ENCODE measurements at places on chromosomes 6 and 20.

GRCh38 chr20:3976511-3976910, 38.8 kb downstream of the RNF24 start:
- no peak for DNase-seq

DNA sequence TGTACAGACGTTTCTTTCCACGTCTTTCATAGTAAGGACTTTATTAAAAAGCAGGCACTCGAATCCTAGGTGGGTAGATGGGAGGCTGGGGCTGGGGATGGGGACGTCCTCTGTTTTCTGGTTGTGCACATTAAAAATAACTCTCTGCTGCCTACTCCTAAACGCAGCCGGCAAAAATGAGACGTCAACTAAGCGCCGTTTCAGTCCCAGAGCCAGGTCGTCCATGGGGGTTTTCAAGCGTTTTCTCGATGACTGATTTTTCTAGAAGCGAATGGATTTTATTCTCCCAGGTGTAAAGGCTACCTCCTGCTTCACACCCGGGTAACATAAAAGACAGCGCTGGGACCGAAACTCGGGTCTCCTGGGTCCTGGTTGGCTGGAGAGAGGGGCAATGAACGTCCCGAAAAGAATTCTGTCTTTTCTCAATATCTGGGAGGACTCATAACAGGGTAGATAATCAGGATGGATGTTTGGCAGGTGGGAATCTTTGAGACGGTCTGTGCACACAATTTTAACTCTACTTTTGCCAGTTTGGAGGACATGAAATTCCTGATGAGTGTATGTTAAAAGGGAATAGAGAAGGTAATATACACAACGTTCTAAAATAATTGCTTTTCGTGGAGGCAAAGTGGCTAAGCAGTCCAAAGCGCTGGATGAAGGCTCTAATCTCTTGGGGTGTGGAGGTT, 25.2 kb downstream of the GPX6 start:
- no peak for DNase-seq

GRCh38 chr20:20955892-20956291, 150.3 kb downstream of the LINC00237 start:
- DNase-seq, result no peak

DNA sequence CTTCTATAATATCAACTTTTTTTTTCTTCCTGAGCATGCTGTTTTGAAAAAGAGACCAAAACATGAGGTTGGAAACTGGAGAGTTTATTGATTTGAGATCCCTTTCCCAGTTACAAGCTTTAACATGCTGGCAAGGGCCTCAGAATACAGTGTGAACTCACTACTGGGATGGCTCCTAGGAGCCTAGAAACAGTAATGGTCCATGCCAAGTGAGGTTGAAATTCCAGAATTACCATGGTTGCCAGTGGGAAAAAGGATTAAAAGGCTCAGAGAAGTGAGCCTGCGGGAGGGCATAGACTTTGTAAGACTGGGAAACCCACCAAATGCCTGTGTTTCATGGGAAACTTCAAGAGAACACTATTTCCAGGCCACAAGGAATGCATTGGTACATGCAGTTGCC, 28.9 kb upstream of the SLC22A3 start:
- no peak for DNase-seq

DNA sequence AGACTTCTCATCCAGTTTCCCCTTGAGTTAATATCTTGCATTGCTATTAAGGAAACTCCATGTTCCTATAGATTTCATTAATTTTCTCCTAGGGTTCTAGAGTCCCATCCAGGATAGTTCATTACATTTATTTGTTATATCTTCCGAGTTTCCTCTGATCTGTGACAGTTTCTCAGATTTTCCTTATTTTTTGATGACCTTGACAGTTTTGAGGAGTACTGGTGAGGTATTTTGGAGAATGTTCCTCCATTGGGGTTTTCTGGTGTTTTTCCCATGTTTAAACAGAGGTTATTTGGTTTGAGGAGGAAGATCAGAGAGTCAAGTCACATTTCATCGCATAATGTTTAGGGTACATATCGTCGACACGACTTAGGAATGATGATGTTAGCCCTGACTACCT, 67.7 kb downstream of the LAMP5 start:
- DNase-seq, result no peak

- DNase-seq, result peak; percentile 74
These were observed 216.3 kb upstream of the ECI2 start for GRCh38 chr6:4351520-4352321.

- no peak for DNase-seq
These were observed 45.8 kb upstream of the NNAT start for GRCh38 chr20:37475252-37475651.

DNA sequence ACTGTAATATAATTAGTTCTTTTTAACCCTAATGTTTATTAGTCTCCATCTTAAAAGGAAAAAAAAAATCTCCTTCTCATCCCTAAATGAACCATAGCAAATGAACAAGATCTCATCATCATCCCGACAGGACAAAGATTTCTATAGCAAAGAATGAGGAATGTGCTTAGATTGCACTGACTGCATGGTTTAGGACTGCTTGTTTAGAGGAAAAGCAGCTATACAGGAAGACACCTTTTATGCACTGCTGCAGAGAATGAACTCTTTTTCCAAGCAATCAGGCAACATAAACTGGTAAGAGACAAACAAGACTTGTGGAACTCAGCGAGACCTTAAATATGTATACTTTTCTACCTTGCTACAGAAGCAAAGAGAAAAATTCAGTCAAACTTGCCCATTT, 26.8 kb downstream of the CSNK2A1 start:
- DNase-seq, result no peak

GRCh38 chr6:169988769-169989550, 237.5 kb downstream of the ERMARD start:
- DNase-seq, result no peak

- no peak for DNase-seq
These were observed 24.7 kb downstream of the GFOD1 start for GRCh38 chr6:13462458-13463327.

GRCh38 chr6:21836277-21836676, 242.7 kb downstream of the SOX4 start:
- no peak for DNase-seq

GRCh38 chr6:41687501-41688175, 47.8 kb downstream of the TFEB start:
- no peak for DNase-seq

DNA sequence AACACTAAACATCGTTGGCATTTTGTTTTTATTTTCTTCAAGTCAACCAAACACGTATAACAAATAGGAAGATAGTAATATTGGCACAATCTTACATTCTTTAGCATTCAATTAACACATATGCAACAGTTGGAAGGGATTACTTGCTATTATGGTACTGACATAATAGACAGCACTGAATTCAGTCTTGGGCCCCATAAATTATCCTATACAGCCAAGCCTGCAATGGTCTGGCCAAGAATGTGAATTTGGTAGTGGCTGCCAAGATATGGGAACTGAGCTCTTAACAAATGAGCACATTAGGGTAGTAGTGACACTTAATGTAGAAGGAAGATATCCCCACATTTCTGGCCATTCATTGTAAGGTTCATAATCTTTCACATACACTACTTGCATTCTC, 44.8 kb upstream of the ARHGAP18 start:
- DNase-seq, result no peak

DNA sequence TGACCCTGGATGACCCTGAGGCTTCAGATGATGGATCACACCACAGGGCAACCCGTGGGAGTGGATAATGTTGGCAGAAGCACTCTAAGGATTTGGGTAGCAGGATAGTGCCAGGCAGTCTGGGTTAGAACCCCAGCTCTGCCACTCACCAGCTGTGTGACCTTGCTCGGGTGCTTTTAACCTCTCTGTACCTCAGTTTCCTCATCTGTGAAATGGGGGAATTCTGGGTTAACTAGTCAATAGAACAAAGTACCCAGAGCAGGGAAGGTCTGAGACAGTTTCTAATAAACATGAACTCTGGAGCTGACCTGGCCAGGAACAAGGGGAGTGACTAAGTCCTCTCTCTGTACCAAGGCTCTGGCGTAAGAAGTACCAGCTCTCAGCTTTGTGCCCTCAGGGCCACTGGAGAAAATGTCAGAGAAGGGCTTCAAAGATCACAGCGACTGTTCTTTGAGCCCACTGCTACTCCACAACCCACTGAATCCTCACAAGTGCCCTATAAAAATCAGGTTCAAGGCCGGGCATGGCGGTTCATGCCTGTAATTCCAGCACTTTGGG, 14.7 kb upstream of the NOL4L start:
- no peak for DNase-seq

- no peak for DNase-seq
These were observed 10.8 kb downstream of the JARID2 start for GRCh38 chr6:15256538-15257271.

DNA sequence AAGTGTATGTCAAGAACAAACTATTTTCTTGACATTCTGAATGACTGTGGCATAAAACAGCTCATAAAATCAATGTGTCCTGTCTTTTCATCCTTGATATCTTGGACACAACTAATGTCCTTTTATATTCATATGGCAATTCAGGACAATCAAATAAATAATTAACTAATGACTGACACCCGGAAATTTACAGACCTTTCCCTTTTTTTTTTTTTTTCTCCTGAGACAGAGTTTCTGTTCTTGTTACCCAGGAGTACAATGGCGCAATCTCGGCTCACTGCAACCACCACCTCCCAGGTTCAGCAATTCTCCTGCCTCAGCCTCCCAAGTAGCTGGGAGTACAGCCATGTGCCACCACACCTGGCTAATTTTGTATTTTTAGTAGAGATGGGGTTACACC, 107.1 kb upstream of the LGSN start:
- DNase-seq, result no peak

- DNase-seq, result no peak
These were observed 17.5 kb upstream of the CEP85L start for GRCh38 chr6:118668761-118669385.

DNA sequence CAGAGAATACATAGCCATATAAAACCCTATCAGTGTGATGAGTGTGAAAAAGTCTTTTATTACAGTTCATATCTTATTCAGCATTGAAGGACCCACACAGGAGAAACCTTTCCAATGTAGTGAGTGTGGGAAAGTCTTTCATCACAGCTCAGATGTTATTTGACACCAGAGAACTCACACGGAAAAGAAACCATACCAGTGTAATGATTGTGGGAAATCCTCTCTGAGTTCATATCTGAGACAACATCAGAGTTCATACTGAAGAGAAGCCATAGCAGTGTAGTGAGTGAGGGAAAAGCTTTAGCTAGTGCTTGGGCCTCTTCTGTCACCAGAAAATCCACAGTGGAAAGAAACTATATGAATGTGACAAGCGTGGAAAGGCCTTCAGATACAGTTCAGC, 8.6 kb upstream of the ZSCAN16 start:
- DNase-seq, result no peak

- DNase-seq, result no peak
These were observed 43.4 kb upstream of the FABP7 start for GRCh38 chr6:122736163-122736562.

DNA sequence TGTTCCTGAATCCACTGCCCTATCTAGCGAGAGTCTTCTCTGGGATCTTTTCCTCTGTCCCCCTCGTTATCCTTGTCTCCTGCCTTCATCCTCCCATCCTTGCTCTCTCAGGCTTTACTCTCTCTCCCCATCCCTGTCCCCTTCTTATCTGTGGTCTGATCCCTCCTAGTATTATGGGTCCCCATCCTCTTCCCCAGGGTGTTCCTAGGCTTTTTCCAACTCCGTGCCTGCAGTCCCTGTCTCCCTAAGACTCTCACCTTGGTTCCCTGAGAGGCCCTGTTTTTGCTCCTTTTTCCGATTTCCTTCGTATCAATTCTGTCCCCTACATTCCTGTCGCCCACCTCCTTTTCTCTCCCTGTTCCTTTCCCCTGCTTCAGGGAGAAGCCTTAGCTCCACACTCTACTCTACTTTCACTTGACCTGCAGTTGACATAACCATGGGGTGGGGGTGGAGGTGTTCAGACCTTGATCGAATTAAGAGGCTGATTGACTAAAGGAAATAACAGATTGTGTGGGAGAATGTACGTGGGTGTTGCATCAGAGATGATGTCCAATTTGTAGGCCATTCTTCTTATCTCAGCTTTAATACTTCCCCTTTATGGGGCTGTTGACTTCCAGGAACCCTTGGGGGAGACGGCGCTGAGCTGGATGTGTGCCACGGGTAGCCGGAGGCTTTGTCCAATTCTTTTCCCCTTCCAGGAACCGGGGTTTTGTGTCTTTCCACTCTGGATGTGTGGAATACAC, 905 bp downstream of the PPARD start:
- peak; percentile 84 for DNase-seq

- peak; percentile 96 for DNase-seq
These were observed 543.4 kb downstream of the CD83 start for GRCh38 chr6:14660806-14661579.

- no peak for DNase-seq
These were observed 143.9 kb upstream of the INSM1 start for GRCh38 chr20:20223981-20224380.

GRCh38 chr6:33993653-33994471, 152.0 kb downstream of the GRM4 start:
- no peak for DNase-seq

GRCh38 chr6:13953061-13953705, 28.4 kb downstream of the RNF182 start:
- DNase-seq, result no peak

- peak; percentile 23 for DNase-seq
These were observed 6.1 kb upstream of the ALDH8A1 start for GRCh38 chr6:134956032-134956431.

DNA sequence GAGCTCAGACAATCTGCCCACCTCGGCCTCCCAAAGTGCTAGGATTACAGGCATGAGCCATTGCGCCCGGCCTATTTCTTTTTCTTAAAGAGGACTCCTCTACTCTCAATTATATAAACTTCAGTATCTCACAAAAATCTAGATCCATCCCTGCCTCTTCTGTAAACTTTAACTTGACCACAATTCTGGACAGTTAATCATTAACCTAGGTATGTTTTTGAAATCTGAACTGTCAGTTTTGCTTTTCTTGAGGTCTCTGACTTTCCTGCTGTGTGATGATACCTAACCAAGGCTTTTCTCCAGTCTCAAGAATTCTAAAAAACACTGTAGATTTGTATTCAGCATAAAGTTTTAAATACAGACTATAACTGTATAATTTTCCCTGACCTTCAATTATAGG, 388.2 kb upstream of the SYNCRIP start:
- DNase-seq, result no peak

DNA sequence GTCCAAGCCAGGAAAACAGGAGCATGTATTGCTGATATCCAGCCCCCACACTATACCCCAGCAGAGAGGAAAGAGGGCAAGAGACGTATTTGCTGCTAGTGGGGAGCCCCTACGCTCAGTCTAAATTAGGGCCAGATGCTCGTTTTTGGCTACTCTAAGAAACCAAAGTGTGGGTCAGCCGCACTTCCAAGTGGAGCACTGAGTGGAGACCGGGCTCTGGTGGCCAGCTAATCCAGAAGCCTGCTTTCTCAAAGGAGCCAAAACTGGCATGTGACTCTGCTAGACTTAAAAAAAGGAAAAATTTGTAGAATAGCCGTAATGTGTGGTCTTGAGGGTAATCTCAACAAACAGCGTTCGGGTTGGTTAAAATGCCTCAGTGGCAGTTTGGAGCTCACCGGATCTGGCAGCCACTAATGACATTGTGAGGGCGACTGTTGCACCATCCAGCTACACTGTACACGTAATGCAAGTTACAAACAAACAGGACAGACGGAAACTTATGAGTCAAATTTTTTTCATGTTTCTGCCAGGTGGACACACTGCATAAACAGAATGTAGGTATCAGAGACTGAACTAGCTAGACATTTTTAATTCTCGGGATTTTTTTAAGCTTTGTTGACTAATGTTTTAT, 230.9 kb downstream of the FOXC1 start:
- no peak for DNase-seq

- DNase-seq, result no peak
These were observed 32.6 kb upstream of the SLC35D3 start for GRCh38 chr6:136889271-136890193.

Data from inflammatory macrophage treated with lipopolysaccharide for 4 hours (primary cell).